A172 (cell line): ENCODE measurements at places on chromosomes 16 and 17. TPM values are rescaled to one million over a fixed set of nuclear protein-coding genes. Genes with fewer than 3 reads are reported as not detected.

KCNH4 gene
- total RNA-seq: 0.02 TPM in 1 of 2 replicates, not detected in the other

NSMCE1 gene
- 96.6 and 104 TPM in 2 replicates for total RNA-seq

EPN3 gene
- total RNA-seq: 0.14 TPM in 1 of 2 replicates, not detected in the other

HES7 gene
- not detected in 2 replicates for total RNA-seq

FBXL19 gene
- total RNA-seq: 18.7 and 32.5 TPM in 2 replicates

USP43 gene
- total RNA-seq: 3.1 and 3.7 TPM in 2 replicates

DDX19B gene
- 10.3 and 16.5 TPM in 2 replicates for total RNA-seq

NUFIP2 gene
- 55.7 and 59.3 TPM in 2 replicates for total RNA-seq

FBF1 gene
- 9.9 and 12.5 TPM in 2 replicates for total RNA-seq

SLC43A2 gene
- total RNA-seq: 6.5 and 8.0 TPM in 2 replicates

ZFP3 gene
- 0.72 and 1.1 TPM in 2 replicates for total RNA-seq

CIBAR2 gene
- total RNA-seq: 1.2 TPM in 1 of 2 replicates, not detected in the other

NPIPB9 gene
- total RNA-seq: 0.83 TPM in 1 of 2 replicates, not detected in the other

OTOA gene
- total RNA-seq: 0.09 TPM in 1 of 2 replicates, not detected in the other

CHP2 gene
- not detected in 2 replicates for total RNA-seq

SERPINF2 gene
- 0.64 and 1.9 TPM in 2 replicates for total RNA-seq

RNU2-1 gene
- total RNA-seq: not detected in 2 replicates

THAP11 gene
- total RNA-seq: 21.4 and 21.6 TPM in 2 replicates

KCTD19 gene
- not detected in 2 replicates for total RNA-seq

ZNF646 gene
- total RNA-seq: 10.3 and 11.5 TPM in 2 replicates

LRRC75A gene
- total RNA-seq: 3.4 and 7.4 TPM in 2 replicates

CDK5R1 gene
- 5.0 and 6.3 TPM in 2 replicates for total RNA-seq

CCL16 gene
- not detected in 2 replicates for total RNA-seq

CTRB2 gene
- not detected in 2 replicates for total RNA-seq

HOXB5 gene
- total RNA-seq: 2.0 and 2.4 TPM in 2 replicates

METTL26 gene
- total RNA-seq: 126 and 150 TPM in 2 replicates

CDRT15 gene
- total RNA-seq: not detected in 2 replicates

TMEM238L gene
- total RNA-seq: not detected in 2 replicates

TLCD1 gene
- 3.3 and 3.9 TPM in 2 replicates for total RNA-seq

RPRML gene
- total RNA-seq: not detected in 2 replicates
